ENCODE measurements at places on chromosomes 2 and 18.

GRCh38 chr2:32712870-32713269 lies 85.0 kb downstream of the TTC27 start:
- DNase-seq, result no peak

DNA sequence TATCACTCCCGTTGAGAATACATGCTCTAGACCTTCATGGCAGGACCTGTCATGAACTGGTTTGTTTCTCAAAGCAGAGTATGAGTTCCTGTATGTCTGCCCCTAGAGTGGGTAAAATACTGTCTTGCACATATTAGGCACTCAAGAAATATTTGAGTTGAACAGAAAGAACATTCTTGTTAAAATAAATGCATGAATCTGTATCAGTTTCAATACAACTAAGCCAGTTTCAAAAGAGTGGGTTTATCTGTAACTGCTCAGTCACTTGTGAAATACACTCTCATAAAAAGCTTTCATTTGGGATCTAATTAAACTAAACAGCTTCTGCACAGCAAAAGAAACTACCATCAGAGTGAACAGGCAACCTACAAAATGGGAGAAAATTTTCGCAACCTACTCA lies 69.2 kb downstream of the RFTN2 start:
- DNase-seq, result no peak

DNA sequence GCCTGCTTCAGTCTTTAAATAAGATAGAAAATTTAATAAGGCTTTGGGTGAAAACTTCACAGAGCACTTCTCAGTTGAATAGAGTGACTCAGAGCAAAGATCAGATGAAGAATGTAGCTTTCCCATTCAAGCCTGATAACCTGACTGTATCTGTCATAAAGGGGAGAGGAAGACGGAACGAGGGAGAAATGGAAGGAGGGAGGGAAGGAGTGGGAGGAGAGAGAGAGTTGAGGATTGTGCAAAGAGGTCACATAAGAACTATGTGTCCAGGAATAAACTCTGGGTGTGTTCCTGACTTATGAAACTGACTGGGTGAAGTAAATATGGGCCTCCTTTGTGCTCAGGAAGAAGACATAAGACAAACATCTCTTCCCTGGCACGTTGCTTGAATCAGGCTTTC lies 385.5 kb downstream of the LPIN1 start:
- no peak for DNase-seq

GRCh38 chr2:109450574-109451273 lies 163.0 kb downstream of the SEPTIN10 start:
- DNase-seq, result no peak

DNA sequence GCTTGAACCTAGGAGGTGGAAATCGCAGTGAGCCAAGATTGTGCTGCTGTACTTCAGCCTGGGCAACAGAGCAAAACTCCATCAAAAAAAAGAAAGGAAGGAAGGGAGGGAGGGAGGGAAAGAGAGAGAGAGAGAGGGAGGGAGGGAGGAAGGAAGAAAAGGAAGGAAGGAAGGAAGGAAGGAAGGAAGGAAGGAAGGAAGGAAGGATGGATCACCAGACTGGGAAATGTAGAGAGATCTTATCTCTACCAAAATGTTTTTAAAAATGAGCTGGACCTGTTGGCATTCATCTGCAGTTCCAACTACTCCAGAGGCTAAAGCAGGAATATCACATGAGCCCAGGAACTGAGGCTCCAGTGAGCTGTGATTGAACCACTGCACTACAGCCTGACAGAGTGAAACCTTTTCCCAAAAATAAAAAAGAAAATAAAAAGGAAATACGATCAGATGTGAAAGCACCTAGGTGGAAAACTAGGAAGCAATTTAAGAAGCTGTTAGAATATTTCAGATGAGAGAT lies 239.4 kb downstream of the CDH7 start:
- DNase-seq, result no peak

- no peak for DNase-seq
These were observed 65.6 kb downstream of the WDR7 start for GRCh38 chr18:56716692-56717146.

GRCh38 chr2:113080134-113080533 lies 12.4 kb downstream of the IL1F10 start:
- peak; percentile 32 for DNase-seq

- no peak for DNase-seq
These were observed 40.9 kb upstream of the RGPD4 start for GRCh38 chr2:107785756-107786155.

- DNase-seq, result no peak
These were observed 139.6 kb downstream of the TTC32 start for GRCh38 chr2:19762142-19762541.

- DNase-seq, result peak; percentile 77
These were observed 109.0 kb upstream of the SLC35G4 start for GRCh38 chr18:11500153-11501122.

DNA sequence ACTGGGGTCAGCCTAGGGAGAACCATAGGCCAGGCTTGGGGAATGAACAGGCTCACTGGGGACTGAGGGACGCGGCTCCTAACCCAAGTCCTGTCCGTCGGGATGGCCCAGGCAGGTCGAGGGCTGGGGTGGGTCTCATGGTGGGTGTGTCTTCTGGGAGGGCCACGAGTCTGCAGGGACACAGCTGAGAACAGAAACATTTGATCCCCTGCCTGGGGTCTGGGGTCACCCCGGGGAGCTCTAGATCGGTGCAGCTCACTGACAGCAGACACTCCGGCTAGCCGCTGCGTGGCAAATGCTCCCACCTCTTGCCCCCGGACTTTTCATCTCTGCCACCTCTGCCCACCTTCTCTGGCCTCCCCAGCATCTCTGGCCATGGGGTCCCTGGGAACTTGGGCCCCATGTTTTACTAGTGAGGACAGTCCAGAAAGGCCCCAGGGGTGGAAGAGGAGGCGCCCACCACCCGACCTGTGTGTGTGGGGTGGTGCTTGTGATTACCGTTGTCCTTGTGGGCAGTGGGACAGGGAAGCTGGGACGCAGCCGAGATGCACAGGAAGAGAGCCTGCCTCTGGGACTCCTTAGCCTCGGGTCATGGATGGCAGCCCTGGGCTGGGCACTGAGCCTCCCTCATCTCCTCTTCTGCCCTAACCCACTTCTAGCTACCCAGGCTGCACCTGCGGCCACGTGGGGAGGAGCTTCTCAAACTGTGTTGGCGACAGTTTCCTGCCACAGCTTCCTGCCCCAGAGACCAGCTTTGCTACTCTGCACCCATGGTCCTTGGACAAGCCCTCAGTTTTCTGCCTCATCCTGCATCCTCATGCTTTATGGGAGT lies 4.9 kb downstream of the ZAP70 start:
- no peak for DNase-seq

- DNase-seq, result no peak
These were observed 108.4 kb upstream of the LDAH start for GRCh38 chr2:20931346-20931745.

GRCh38 chr2:219483451-219484342 lies 15.0 kb upstream of the GMPPA start:
- no peak for DNase-seq

GRCh38 chr2:67485431-67485830 lies 88.3 kb downstream of the ETAA1 start:
- DNase-seq, result no peak

GRCh38 chr2:119836455-119837142 lies 76.9 kb downstream of the PTPN4 start:
- DNase-seq, result no peak

GRCh38 chr2:100228967-100229366 lies 86.6 kb upstream of the AFF3 start:
- no peak for DNase-seq

- peak; percentile 32 for DNase-seq
These were observed 155.9 kb downstream of the ESCO1 start for GRCh38 chr18:21444465-21445212.

DNA sequence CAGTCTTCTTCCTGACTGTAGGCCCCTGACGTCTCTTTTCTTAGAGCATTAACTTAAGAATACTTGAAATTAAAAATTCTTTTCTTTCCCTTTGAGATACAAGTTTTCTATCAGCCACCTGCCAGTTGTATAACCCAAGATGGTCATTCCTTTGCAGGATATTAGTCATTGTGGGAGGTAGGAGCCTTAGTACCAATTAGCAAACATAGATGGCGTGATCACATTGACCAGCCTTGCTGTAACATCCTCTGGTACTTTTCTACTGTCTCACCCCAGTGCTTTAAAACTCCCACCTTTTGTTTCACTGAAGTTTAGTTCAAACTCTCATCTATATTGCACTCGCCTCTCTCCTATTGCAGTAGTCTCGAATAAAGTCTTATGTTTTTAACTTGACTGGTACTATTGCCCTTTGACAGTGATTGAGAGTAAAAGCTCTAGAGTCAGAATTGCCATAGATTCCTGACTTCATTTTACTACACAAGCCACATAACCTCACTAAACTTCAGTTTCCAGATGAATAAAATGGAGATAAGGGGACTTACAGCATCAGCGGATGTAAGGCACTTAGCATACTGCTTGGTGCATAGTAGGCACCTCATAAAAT lies 74.1 kb downstream of the VRK2 start:
- no peak for DNase-seq

- no peak for DNase-seq
These were observed 30.7 kb upstream of the TMEM247 start for GRCh38 chr2:46448641-46449040.

DNA sequence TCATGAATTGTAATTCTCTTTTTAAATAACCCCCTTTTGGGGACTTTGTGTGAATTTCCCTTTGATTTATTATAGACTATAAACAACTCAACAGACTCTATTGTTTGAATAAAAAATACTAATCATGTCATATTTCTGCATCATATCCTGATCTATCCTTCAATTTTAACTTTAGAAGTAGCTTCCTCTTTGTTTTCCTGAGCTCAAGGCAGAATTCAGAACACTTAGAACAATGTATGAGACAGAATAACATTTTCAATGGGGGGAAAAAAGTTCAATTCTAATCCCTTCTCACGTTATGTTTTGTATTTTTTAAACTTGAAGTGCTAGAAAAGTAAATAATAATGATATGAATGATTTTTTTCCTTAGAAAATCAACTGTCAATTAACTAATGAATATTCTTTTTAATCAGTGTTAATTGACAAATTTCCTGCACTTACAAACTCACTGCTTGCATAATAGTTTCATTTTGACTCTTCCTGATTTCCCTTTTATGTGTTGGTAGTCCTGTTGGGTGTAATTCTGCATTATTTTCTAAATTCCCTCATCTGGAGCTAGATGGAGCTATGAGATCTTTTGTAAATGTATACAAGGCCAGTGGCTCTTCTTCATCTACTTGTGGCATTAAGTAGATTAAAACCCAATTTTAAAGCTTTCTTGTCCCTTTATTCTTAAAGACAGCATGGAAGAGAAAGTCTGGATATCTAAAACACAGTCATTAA lies 326.1 kb downstream of the PARD3B start:
- DNase-seq, result peak; percentile 3

DNA sequence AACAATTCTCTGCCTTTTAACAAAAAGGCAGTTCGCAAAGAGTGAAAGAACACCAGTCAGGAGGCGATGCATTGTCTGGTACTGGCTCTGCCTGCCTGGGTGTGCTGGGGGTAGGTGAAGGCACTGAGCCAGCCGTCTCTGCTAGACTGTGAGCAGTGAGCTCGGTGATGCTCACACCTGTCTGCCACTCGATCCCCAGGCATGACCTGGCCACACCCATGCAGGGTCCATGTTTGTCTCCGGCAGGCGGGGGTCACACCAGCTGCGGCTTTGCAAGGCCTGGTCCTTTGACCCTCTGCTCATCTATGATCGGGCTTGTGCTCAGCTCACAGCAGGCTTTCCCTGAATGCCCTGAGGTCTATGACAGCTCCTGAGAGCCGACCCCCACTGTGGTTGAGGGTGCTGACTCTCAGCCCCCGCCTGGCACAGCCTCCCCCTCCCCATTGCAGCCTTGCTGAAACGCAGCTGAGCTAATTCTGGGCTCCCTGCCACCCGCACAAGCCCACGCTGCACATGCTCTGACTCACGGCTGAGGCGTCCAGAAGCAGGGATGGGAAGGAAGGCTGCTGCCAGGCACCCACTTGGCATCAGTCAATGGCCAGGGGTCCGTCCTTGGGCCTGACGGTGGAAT lies 23.7 kb downstream of the CRACDL start:
- peak; percentile 51 for DNase-seq

- no peak for DNase-seq
These were observed 333.8 kb upstream of the TNP1 start for GRCh38 chr2:217193431-217194340.

DNA sequence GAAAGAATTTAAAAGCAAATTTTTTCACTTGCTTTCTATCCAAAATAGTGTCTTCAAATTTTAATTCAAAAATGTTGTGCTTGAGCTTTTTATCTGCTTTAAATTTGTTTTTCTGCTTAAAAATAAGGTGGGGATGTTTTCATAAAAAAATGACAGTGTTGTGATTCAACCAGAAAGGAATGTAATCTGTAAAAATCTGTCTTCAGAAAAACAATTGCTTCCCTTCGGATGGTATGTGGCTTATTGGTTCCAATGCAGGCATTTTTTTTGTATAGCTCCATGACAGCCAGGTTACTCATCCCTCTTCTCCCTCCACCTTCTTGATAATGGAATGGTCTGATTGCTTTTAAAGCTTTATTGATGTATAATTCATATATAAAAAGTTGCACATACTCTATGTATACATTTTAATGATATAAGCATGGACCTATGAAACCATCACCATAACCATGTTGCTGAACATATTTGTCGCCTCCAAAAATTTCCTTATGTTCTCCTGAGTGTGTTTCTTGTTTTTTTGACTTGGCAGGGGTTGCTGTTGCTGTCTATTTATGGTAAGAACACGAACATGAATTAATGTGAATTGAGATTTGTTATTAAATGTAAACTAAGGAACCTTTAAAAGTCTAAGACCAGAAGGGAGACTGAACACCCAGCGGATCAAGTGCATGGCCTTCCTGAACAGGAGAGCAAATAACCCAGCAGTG lies 363.7 kb upstream of the SPHKAP start:
- no peak for DNase-seq

DNA sequence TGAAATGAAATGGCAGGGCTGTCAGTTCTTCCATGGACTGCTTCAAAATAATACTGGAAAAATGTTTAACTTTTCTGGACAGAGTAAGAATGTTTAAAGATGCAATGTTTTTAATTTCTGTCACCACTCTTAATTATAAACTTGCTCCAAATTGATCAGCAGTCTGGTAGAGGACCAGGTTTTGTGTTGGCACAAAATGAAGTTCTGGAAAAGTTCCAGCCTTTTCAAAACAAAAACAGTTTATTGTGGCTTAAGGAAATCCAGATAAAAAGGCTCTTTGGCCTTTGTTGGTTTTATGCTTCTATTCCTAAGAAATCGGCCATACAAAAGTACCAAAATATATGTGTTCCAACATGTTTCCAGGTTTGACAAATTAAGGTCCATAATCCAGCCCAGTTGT lies 48.8 kb downstream of the PTRHD1 start:
- no peak for DNase-seq

GRCh38 chr2:68779595-68779994 lies 45.0 kb downstream of the ARHGAP25 start:
- DNase-seq, result no peak

DNA sequence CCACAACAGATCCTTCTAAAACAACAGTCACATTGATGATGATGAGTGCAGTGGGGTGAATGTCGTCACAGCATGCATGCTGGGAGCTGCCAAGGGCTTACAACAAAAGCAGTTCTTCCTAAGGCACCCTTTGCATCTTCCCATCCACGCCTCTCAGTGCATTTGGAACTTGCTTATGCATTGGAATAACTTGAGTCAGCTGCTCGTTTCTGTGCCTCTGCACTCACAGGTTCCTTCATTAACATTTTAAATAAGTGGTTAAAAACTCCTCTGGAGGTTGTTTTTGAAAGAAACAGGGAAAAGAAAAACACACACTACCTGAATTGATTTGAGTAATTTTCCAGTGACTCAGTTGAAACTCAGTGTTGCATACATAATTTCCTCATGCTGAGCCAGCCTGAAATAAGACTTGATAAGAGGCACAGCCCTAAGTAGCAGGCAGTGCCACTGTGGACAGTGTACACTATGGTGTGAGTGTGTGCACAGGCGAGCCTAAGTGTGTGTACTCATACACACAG lies 46.8 kb upstream of the TRIM43B start:
- no peak for DNase-seq

Measured in A549 (cell line).